ENCODE measurements at places on chromosomes 12 and 14.

DNA sequence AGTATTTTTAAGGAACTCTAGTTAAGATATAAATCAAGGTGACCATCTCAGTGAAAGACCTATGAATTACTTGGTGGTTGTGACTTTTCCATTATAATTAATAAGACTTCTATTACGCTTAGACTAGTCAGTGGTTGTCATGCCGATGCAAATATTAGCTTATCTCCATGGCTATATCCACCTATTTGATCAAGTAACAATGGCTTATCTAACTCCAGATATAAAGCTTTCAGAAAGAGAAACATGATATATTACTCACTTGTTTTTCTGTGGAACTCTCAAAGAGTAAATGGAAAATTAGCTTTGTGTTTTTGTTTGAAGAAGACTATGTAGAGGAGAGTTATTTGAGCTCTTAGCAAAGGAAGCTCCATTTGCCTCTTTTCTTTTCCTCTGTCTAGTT lies 323.8 kb upstream of the DCN start:
- DNase-seq = no peak

- DNase-seq = no peak
These were observed 319.9 kb downstream of the EGLN3 start for GRCh38 chr14:33631021-33631420.

DNA sequence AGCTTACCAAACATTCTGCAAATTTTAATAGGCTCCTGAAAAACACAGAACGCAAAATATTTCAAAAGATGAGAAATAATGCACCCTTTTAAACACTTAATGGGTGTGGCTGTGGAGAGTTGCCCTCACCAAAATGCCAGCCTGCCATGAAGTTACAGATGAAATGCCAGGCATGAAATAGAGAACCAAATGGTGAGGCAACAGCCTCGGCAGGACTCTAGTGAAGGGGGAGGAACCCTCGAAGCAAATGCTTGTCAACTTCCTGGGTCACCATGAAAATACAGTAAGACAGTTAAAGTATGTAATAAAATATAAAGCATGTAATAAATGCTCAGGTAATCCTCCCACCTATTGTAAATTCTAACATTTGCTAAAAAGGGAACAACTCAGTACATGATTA lies 24.1 kb downstream of the DUSP16 start:
- no peak for DNase-seq

DNA sequence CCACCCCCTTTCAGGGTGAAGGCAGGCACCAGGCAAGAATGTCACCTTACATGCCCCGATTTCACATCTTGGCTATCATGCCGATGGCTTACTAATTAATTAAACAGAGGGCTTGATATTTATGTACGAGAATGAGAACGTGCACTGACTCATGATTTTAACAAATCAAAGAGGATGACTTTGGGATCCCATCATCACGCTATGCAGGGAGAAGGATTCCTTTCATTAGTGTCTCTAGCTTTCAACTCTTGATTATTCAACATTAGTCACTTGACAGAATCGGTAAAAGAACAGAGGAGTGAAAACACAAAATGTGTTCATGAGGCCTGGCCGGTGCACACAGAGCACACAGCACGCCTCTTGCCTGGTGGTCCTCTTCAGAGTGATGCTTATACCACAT lies 80.6 kb downstream of the PRKAB1 start:
- DNase-seq = no peak

DNA sequence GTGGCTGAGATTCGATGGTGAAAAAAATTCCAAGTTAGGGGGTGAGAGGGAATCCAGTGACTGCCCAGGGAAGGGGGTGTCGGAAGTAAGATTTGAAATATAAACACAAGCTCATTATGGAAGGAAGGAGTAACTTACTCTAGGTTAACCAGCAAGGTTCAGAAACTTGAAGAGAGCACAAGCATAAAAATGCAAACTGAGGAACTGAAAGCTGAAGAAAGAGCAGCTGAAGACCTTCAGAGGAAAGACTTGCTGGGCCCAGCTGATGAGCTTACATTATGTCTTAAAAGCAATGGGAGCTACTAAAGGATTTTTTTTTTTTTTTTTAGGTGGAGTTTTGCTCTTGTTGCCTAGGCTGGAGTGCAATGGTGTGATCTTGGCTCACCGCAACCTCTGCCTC lies 189.7 kb upstream of the GRIN2B start:
- no peak for DNase-seq

DNA sequence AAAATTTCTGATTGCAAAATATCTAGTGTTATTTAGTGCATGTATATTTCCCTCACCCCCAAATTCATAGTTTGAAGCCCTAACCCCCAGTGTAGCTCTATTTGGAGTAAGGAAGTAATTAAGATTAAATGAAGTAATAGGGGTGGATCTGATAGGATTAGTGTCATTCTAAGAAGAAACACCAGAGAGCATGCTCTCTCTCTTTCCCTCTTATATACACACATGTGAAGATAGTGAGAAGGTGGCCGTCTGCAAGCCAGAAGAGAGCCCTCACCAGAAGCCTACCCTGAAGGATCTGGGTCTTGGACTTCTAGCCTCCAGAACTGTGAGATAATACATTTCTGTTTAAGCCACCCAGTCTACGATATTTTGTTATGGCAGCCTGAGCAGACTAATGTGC lies 120.3 kb downstream of the TMEM30B start:
- no peak for DNase-seq

GRCh38 chr12:44647917-44648690 lies 228.0 kb downstream of the NELL2 start:
- DNase-seq = no peak

DNA sequence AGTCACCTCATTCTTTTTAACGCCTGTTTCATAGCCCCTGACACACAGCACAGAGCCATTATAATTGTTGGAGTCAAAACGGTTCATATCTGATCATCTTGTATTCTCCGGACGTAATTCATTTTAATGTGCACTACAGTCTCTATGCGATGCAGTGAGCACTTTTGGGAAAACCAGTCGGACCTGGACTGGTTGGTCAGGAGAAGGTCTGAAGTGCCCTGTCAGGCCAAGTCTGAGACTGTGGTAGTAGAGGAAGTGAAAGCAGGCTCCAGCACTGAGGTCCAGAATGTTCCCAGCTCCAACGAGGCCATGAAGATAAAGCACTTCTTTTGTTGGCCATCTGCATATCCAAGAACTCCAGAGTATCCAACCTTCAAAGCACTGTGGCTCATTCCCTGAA lies 117.1 kb upstream of the NCOR2 start:
- no peak for DNase-seq

- DNase-seq = peak; percentile 56
These were observed 4.9 kb downstream of the VAMP1 start for GRCh38 chr12:6465467-6466183.

GRCh38 chr12:19642345-19642744 lies 203.1 kb downstream of the AEBP2 start:
- DNase-seq = no peak

- DNase-seq = no peak
These were observed 29.7 kb downstream of the RAD9B start for GRCh38 chr12:110531741-110532333.

GRCh38 chr12:13373131-13373530 lies 176.6 kb downstream of the EMP1 start:
- no peak for DNase-seq

DNA sequence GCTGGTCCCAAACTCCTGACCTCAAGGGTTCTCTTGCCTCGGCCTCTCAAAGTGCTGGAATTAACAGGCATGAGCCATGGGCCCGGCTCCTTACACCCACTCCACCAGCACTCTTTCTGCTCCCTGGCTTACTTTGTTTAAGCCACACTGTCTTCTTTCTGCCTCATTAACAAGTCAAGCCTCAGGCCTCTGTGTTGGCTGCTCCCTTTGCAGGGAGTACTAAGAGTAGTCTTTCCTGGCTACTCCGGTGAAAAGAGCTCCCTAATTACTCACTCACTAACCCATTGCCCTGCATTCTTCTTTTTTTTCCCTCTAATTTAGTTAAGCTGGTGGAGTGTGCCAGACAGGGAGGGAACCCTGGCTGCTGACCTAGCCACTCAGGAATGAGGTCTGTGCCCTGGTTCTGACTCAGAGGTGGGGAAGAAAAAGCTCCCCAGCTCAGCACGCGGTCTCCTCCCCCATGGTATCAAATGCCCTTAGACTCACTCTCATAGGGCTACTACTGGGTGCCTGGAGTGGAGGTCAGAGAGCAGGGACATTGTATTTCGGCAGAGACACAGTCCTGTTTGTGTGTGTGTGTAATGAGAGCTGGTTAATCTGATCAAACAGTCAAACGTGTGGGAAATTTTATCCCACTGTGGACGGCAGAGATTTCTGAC lies 19.8 kb downstream of the GALNT6 start:
- peak; percentile 69 for DNase-seq

GRCh38 chr12:39395866-39396265 lies 47.1 kb downstream of the KIF21A start:
- DNase-seq = no peak

- DNase-seq = no peak
These were observed 26.4 kb downstream of the SCFD1 start for GRCh38 chr14:30648471-30648870.

DNA sequence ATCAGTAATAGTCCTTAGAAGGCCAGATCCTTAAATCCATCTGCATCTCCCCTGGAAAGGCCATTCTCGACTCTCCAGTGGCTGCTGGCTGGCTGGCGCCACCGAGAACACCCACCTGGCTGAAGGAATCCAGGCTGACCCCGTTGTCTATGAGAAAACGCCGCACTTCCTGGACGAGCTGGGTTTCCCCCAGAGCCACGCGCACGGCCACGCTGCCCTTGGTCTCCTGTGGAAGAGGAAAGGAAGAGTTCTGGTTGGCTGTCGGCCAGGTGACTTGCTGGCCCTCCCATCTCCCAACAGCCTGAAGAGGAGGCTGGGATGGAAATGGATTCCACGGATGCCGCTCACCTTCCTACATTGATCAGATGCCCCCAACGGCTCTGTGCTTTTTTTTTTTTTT lies 23.9 kb downstream of the RBM19 start:
- no peak for DNase-seq

- DNase-seq = no peak
These were observed 34.5 kb upstream of the RIC8B start for GRCh38 chr12:106739815-106740530.

- no peak for DNase-seq
These were observed 692.7 kb upstream of the MGAT4C start for GRCh38 chr12:86948851-86949250.

GRCh38 chr12:26953447-26953846 lies 15.2 kb downstream of the FGFR1OP2 start:
- DNase-seq = no peak

DNA sequence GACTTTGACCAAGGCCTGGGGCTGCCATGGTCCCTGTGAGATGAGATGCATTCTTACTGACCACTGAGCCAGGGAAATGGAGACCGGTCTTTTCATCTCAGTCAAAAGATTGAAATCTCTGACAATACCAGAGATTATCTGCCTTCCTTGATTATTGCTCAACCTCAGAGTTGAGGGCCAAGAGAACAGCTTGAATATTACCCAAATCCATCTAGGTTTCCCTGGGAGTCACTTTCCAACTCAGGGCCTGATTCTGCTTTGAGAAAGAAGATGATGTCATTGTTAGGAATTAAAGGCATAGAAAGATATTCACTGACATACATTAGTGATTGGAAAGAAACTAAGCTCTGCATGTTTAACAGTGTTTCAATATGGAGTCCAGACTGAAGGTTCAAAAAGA lies 515.9 kb upstream of the TBX3 start:
- no peak for DNase-seq

DNA sequence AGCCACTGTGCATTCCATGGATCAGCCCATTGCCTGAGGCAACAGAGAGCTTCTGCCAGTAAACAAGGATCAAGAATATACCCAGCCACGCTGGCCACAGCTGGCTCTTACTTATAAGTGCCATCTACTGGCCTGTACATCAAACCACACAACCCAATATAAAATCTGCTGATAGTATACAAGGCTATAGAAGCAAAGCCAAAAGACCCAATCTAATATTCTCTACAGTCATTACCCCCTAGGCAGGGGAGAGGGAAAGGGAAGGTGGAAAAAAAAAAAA lies 4.4 kb upstream of the FAM186B start:
- DNase-seq = no peak

GRCh38 chr12:19964549-19964948 lies 403.8 kb upstream of the PDE3A start:
- no peak for DNase-seq

All from left hindlimb (tissue), 1 donor.